ENCODE measurements at places on chromosomes 5 and 9.

GRCh38 chr5:181084621-181085195 lies 44.6 kb downstream of the BTNL9 start:
- no peak for DNase-seq

GRCh38 chr9:73689051-73689870 lies 537.6 kb downstream of the ANXA1 start:
- DNase-seq = no peak

- DNase-seq = no peak
Measured at GRCh38 chr9:93187047-93187446, 3.1 kb downstream of the WNK2 start.

DNA sequence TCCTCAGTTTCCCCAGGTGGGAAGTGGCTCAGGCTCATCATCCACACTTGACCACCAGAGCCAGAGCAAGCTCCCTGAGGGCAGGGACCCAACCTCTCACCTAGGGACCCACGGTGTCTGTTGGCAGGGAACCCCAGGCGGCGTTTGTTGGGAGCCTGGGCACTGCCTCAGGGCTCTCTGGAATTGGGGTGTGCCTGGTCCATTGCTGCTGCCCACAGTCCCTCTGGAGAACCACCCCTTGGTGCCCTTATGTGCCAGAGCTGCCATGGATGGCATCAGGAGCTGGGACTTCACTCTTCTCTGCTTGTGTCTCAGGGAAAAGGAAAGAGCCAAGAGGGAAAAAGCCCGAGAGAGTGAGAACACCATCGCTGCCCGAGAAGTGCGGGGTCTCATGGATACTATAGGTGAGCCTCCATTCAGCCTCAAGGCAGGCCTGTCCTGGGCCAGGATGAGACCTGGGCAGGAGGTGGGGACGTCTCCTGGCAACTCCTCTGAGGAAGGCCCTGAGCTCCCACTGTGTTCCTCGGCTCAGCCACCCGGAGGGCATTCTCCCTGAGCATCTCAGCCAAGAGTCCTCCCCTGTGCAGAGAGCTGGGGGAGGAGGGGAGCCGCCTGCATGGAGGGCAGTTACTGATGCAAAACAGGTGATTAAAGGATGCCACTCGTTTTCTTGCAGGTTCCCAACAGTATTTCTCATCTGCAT lies 4.5 kb downstream of the CCDC180 start:
- no peak for DNase-seq

- DNase-seq = no peak
Measured at GRCh38 chr9:76717613-76718012, 46.6 kb upstream of the PCA3 start.

DNA sequence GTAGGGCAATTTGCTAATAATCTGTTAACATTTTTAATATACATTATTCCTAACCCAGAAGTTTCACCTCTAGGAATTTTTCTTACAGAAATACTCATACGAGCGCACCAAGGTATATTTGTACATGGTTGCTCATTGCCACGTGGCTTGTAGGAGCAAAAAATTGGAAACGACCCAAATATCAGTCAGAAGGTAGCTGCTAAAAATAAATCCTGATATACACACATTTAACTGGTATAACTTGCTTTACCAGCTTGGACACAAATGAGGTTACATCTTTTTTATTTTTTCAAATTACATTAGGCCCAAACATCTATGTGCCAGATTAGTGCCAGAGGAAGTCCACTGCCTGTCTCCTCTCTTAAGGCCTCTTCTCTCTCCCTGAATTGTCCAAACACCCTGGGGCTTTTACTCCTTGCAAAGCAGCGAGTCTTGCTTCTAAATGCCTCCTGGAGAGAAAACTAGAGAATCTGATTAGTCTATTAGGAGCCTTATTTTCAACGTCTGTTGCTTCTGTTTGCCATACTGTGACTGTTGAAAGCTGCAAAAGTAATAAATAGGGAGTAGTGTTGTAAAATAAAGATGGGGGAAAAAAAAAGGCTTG lies 92.0 kb upstream of the SSBP2 start:
- no peak for DNase-seq

DNA sequence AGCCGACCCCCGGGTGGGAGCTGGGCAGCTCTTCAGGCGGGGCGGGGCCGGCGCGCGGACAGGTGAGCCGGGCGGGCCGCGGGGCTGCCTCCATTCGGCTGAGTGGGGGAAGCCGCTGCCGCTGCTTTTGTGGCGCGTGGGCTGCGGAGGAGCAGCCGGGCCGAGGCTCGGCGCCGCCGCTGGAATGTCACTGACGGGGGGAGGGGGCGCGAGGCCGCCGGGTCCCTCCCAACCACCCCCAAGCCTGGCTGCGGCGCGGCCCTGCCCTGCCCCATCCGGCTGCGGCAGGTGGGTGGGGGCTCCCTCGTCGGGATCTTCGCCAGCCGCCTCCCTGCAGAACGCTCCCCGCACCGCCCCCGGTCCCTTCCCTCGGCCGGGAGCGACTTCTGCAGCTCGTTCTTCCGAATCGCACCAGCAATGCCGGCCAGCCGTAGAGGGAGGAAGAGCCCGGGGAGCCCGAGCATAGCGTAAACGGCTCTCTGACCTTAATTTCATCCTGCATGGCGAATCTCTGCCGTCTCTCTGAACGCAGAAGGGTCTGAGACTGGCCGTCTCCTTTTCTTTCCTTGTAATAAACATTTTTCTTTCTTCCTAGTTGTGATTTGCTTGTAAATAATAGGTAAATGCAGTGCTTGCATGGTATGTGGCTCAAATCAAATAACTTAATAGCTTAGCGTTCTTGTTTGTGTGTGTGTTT lies 505 bp downstream of the SPTAN1 start:
- DNase-seq = peak; percentile 5

GRCh38 chr9:31412081-31412480 lies 972.4 kb upstream of the ACO1 start:
- no peak for DNase-seq

GRCh38 chr5:91187032-91187431 lies 196.1 kb downstream of the ARRDC3 start:
- no peak for DNase-seq

DNA sequence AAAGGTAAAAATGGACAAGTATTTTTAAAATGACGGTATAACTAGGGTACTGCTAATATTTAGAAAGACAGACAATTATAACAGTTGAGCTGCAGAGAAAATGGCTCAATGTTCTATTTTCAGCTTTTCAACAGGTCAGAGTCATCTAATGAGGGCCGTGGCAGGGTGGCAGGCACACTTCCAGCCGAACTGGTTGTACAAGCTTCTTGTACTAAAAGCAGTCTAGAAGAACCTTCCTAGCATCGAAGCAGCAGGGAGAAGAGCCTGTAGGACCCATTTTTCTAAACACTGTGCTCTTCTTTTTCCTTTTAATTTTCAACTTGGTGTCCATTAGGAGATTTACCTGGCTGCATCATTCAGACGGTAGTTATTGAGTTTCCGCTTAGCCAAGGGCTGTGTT lies 85.6 kb downstream of the SLC28A3 start:
- no peak for DNase-seq

DNA sequence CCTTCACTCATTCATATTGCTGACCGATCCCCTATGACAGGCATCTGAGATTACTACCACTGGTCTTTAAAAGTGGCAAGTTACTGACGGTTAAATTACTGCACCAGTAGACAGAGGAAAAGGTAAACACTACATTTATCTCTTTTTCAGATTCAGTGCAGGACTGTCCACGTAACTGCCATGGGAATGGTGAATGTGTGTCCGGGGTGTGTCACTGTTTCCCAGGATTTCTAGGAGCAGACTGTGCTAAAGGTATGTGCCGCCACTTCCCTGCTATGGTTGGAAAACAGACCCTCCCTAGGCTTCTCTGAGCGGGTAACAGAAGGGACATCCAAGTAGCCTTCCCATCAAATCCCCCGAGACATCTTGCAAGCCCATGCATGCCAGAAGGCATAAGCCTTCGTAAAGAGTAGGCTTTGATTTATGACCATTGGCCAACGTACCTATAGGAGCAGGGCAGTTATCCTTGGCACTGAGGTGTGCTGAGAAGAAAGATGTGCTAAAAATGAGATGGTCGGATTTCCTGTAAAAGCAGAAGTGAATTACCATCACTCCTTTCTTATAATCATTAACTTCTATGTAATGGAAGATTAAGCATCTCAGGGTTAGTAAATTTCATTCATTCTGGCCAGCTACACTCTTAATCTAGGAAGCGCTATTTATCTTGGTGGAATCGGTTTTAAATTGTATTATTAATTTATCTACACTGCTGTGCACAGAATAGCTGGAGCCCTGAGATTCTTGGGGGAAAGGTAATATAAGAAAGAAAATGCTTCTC lies 193.4 kb upstream of the WWC1 start:
- DNase-seq = no peak

DNA sequence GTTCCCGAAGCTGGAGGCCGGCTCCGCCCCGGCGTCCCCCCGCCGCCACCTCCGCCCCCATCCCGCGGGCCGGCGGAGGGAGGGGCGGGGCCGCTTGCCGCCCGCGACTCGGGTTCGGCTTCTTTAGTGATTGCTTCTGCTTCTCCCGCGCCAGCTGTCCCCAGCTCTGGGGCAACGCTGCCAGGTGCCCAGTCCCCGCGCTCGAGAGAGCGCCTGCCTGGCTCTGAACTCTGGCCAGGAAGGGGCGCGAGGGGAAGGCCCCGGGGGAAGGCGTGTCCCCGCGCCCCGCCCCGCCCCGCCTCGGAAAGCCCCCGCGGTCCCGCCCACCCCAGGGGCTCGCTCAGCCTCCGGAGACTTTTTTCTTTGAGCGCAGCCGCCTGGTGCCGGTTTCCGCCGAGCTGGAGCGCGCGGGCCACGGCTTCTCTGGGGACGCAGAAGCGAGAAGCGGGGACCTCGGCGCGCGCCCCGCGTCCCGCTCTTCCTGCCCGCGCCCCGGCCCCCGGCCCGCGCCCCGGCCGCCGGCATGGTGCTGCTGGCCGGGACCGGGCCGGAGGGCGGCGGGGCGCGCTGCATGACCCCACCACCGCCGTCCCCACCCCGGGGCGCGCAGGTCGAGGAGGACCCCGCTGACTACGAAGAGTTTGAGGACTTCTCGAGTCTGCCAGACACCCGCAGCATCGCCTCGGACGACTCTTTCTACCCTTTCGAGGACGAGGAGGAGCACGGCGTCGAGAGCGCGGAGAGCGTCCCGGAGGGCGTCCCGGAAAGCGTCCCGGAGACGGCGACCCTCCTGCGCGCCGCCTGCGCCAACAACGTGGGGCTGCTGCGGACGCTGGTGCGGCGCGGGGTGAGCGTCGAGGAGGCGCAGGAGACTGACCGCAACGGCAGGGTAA lies at the start of gene ANKRD33B:
TSS of gene ANKRD33B (plus strand) at position 126 of the 893 bp plus-strand sequence. CDS start at position 524, 398 bp downstream.
- peak; percentile 57 for DNase-seq

- no peak for DNase-seq
Measured at GRCh38 chr9:33051144-33051543, 25.3 kb downstream of the SMU1 start.

DNA sequence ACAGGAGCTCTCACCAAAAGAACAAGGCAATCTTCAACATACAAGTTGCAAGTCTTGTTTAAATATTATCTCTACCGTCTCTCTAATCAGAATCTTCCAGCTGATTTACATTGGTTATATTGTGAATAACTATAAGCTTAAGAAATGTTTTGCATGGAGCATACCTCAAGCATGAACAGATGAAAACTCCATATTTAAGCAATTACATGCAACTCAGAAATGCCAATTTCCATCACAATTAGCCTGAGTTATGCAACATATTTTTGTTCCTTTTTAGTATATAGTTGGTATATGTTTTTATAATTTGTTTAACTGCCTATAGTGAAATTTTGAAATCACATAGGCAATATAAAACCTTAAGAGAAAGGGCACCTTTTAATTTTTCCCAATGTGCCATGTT lies 142.5 kb downstream of the DENND1A start:
- DNase-seq = no peak

- no peak for DNase-seq
Measured at GRCh38 chr9:99497641-99498040, 275.6 kb downstream of the SEC61B start.

GRCh38 chr5:160152901-160153300 lies 33.7 kb upstream of the PWWP2A start:
- no peak for DNase-seq

DNA sequence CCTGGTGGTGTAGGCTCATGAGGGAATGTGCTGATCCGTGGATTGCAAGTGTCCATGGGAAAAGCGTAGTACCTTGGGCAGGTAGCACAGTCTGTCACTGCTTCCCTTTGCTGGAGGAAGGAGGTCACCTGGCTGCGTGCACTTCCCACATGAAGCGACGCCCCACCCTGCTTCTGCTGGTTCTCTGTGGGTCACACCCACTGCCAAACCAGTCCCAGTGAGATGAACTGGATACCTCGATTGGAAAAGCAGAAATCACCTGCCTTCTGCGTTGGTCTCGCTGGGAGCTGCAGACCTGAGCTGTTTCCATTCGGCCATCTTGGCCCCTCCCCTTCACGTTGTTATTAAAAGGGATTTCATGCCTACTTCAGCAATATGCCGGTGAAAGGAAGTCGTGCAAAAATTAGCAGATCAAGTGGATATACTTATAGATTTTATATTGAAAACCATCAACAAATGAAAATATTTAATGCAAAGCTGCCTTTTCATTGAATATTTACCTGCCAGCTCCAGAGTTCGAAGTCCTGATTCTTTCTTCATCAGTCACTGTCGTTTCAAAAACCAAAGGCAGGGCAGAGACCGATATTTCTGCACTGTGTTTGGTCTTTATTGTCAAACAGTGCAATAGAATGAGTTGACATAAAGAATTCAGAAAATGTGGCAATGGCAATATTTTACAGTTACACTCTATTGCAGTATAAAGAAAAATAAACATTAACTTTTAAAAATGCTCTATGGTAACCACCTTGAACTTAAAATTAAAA lies 123.2 kb downstream of the JAKMIP2 start:
- DNase-seq = no peak

DNA sequence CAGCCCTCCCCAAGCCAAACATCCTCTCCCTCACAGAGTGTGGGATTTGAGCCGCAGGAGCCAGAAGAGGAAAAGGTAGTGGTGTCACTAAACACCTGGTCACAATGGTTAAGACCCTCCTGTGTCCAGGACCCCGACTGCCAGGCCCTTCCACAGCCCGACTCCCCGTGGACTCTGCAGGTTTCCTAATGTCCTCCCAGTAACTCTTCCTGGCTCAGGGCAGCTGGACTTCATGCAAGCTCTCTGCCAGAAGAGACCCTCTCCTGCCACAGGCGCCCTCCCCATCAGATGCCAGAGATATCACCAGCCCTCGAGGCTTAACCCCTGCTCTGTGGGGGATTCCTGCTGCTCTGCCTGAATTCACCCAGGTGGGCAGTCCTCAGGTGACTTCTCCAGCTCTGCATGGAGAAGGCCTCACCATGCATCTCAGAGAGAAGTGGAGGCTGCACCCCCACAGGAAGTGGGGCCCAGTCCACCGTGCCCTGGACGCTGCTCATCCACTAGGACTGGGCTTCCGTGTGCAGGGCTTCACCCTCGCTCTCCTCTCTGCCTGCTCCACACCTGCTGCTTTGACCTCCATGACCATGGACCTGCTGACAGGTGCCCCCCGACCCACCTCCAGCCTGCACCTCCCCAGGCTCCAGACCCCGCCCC lies 111.2 kb downstream of the ADAMTS2 start:
- DNase-seq = no peak

DNA sequence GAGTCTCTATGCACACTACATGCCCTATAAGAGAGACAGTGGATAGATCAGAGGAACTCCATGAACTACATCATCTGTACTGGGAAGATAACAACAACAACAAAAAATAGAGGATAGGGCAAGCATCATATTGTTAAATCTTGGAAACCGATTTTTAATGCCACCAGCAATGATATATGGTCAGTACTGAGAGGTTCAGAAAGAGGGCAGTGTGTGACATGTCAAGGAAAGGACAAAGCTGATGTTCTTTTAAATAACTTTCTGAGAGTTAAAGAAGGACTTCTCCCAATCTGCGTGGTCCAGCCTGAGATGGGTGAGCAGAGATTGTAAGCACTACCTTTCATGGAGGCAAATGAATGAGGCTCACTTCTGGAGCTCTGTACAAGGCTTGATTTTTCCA lies 62.0 kb upstream of the PHF24 start:
- DNase-seq = no peak
